Brain pericyte (primary cell): ENCODE measurements at places on chromosomes 13 and 19.
A peak's percentile ranks its signal among the peaks of the same experiment; 100 is the strongest.

GRCh38 chr13:45704854-45705695, 3.0 kb downstream of the CBY2 start:
- DNase-seq, result no peak

DNA sequence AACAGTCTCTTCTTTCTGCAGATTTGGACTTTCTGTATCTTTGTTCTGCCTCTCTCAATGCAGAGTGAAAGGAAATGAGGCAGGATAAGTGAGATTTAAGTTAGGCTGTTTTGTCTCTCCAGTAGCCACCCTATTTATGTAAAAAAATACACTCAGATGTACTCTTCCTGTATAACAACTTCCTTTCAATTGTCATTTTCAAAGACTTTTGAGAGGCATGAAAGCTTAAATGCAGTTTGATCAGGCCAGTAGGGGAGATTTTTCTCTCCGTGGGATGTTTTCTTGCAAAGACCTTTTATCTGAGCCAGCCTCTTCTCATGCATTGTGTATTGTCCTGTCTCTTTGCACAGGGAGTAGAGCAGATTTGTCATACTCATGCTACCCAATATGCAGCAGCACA, 166.8 kb downstream of the SLITRK5 start:
- no peak for DNase-seq

- no peak for DNase-seq
Observed at GRCh38 chr19:16115301-16116039, 3.8 kb downstream of the RAB8A start.

GRCh38 chr13:100789025-100789424, 114.4 kb upstream of the TMTC4 start:
- no peak for DNase-seq

GRCh38 chr19:30630289-30631032, 258.3 kb downstream of the ZNF536 start:
- DNase-seq, result no peak

DNA sequence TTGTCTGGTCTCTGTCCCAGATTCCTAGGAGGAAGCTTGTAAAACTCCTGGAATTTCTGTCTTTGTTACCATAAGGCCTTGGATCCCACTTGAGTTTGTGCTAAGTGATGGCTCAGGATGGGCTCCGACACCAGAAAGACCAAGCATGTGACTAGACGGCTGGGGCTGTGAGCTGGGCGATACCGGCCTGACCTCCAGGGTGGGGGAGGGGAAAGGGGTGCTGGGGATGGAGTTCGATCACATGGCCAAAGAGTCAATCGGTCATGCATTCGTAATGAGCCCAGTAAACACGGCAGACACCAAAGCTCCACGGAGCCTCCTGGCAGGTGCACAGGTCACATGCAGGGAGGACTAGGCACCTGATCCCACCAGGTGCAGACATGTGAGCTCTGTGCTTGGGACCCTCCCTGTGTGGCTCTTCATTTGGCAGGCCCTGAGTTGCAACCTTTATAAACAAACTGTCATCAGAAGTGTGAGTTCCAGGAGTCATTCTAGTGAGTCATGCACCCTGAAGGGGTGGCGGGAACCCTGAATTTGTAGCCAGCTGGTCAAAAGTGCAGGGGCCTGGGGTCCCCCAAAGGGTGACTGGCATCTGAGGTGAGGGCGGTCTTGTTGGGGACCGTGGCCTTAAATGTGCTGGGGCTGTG, 27.1 kb downstream of the ELAVL1 start:
- no peak for DNase-seq

GRCh38 chr13:50584856-50585580, 258.5 kb downstream of the DLEU7 start:
- DNase-seq, result no peak

DNA sequence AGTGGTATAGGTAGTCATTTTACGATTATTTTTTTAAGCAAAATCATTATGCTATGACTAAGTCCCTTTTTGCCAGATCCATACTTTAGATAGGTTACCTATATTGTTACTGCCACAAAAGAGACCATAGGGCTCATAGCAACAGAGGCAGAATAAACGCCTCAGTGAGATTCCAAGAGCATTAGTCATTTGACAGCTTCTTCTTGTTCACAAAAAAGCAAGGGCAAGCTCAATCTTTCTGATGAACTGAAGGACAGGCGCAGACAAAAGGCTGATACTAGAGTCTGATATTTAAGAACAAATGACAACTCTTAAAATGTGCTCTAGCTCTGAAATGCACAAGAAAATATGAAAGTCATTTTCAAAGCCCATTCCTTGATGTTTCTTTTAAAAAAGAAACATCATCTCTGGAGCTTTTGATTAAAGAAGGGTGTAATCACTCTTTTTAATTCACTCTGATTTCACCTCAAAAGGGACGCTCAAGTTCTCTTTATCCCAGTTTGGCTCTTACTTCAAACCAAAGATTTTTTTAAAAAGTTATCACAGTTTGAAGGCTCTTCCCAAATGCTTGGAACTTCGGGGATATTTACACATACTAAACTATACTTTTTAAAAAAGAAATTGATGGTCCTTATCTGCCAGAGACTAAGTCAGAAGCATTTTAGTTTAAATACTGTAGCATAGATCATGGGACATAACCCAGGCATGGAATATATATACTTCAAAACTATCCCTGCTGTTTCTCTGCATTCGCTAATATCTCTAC, 187.2 kb downstream of the EFNB2 start:
- no peak for DNase-seq

DNA sequence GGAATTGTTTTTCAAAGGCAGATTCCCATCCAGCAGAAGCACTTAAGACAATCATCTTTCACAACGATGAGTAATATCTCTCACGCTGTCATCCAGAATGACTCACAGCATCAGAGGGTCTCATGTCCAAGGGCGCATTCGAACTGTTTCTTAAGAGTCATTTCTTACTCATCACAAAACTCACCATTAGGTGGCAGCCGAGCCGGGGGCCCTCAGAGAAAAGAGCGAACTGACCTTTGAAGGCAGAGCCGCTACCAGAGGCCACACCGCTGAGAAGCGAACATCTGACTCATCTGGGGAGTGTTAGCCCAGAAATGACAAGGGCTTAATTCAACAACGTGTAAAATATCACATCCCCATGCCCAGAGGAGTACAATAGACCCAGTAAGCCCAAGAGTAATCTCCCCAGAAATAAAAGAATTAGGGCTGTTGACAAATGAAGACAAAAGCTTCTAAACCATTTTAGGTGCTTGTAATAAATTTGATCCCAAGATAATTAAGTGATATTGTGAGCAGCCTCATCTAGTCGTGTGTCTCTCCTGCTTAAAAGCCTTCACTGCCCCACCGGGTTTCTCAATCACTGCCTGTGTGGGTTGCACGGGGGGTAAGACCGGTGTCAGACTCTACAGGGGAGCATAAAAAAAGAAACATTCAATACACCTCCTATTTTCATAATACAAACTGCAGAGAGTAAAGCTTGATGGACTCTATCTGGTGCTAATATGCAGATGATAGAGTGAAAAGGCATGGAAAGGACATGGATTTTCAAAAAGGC, 96.2 kb downstream of the CYSLTR2 start:
- DNase-seq, result peak; percentile 98
